SW 1271 (cell line): ENCODE measurements at places on chromosomes 13 and 19.

- DNase-seq, result no peak
Measured at GRCh38 chr13:79780240-79780639, 299.3 kb downstream of the NDFIP2 start.

DNA sequence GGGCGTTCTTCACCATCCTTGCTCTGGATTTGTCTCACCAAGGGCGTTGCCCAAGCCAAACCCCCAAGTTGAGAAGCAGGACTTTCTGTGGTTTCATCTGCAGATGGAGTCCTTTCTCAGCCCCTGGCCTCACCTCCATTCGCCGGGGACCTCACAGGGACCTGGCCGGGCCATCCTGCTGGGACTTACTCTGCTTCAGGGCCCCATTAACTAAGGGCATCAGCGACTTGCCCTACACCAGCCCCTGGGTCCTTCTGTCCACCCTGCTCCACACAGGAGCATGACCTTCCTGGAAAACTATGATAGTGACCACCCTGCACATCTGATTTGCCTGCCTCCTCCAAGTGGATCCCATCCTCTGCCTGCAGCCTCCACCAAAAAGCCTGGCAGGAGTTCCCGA lies 47.2 kb upstream of the SPACA7 start:
- no peak for DNase-seq

GRCh38 chr13:24361852-24362366 lies 52.5 kb downstream of the C1QTNF9 start:
- DNase-seq, result no peak

GRCh38 chr19:49469828-49470614 lies 4.0 kb upstream of the FLT3LG start:
- DNase-seq, result no peak

GRCh38 chr19:50837300-50837699 lies 3.9 kb upstream of the KLK15 start:
- no peak for DNase-seq

DNA sequence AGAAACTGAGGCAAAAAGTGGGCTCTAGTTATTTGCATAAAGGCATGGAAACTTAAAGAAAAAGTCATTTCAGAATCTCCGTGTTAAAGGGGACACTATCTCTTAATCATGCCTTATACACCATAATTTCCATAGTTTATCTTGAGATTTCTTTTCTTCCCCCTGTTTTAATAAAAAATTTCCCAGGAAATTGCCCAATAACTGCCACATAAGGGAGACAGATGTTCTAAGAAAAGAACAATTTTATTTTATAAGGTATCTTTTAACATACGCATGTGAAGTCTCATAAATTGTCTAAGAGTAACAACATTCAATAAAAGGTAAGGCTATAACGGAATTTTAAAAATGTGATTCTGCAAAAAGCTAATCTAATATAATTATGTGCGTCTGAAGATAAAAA lies 371.3 kb downstream of the IRS2 start:
- DNase-seq, result no peak

GRCh38 chr13:78241278-78241919 lies 322.8 kb upstream of the EDNRB start:
- peak; percentile 22 for DNase-seq

- DNase-seq, result no peak
Measured at GRCh38 chr19:5988517-5989387, 10.8 kb upstream of the RANBP3 start.

DNA sequence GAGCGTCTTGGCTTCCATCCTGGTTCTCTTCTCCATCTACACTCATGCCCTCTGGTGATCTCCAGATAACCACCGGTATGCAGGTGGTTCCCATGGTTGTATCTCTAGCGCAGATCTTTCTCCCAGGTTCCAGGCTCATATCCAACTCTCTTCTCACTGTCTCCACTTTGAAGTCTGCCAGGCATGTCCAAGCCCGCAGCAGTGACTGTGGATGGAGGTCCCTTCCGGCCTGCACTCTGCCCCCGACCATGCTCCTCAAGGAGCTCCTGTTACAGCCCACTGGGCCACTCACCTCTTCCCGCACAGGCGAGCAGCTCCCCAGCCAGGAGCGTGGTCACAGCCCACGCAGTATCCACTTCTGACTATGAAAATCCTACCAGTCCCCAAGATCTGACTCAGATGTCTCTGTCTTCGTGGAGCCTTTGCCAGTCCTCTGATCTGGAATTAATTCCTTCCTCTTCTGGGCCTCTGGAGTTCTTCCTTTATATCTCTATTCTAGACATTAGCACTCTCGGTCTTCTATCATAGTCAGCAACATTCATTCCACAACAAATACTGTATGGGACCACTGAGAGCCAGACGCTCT lies 100.2 kb downstream of the TEX26 start:
- DNase-seq, result no peak

- DNase-seq, result no peak
Measured at GRCh38 chr13:74258961-74259360, 124.8 kb upstream of the KLF12 start.

GRCh38 chr13:113155982-113156655 lies 2.3 kb upstream of the PROZ start:
- DNase-seq, result no peak

- no peak for DNase-seq
Measured at GRCh38 chr19:343451-343931, 1.1 kb downstream of the MIER2 start.

GRCh38 chr19:3691372-3691716 lies 8.9 kb downstream of the PIP5K1C start:
- DNase-seq, result no peak

- DNase-seq, result no peak
Measured at GRCh38 chr13:74132152-74132775, 1.9 kb downstream of the KLF12 start.

GRCh38 chr19:45528149-45528743 lies 21.0 kb downstream of the VASP start:
- DNase-seq, result no peak

GRCh38 chr19:16561382-16561781 lies 10.8 kb downstream of the SLC35E1 start:
- DNase-seq, result no peak

DNA sequence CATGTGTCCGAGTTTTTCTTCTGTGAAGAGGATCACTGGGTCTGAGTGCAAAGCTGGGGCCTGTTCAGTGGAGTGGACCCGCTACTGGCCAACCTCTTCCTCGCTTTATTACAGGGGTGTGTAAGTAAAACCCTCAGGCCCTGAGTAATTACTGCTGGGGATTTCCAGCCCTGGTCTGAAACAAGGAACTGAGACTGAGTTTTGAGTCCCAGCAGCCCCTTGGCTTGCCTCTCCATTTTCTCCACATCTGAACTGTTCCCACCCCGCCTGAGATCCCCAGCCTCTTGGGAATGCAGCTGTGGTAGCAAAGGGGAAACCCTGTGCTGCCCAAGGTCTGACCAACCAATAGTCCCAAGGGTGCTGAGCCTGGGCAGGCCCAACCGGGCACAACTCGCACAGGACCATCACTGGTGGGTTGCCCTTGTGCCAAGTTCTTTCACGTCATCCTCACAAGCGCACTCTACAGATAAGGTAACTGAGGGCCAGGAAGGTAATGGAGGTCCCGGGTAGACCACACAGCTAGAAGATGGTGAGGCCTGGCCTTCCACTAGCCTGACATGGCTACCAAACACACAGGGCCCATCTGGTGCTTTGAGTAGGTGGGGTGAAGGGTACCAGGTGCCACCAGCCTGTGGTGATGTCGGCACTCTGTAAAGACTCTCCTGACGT lies 13.7 kb upstream of the SLC35E1 start:
- no peak for DNase-seq

- no peak for DNase-seq
Measured at GRCh38 chr13:89199138-89199537, 1528.0 kb downstream of the SLITRK5 start.

DNA sequence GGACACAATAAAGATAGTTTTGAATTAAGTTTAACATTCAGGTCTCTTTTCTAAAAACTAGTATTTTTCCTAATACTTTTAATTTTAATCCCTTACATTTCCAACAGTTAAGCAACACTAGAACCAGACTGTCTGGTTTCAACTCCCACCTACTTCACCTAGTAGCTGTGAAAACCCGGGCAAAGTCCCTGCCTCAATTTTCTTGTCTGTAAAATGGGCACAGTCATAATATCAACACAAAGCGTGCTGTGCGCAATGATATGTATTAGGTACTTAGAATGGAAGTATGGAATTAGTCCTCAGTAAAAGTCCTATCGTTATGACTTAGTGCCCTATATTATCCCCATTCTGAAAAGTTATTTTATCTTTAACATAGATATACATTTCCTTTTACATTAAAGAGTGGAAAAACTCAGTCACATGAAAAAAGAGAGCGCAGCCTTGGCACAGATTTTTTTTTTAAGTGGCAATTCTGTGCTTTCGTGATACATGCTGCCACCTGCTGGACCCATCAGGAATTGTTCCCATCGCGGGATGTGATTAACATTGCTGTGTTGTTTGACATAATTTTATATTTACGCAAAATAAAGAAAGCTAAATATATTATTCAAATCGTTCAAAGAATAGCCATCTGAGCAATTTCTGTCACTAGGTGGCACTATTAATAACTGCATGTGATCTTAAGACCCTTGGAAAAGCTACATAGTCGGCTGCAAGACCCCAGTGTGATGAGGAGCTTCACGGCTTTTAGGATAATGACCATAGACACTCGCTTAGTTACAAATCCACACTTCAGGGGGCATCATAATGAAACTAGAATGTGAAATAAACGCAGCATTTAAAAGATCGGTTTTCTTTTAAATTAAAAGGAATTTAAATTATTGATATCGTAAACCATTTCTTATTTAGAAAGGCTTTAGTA lies 59.9 kb downstream of the LIG4 start:
- DNase-seq, result peak; percentile 0

DNA sequence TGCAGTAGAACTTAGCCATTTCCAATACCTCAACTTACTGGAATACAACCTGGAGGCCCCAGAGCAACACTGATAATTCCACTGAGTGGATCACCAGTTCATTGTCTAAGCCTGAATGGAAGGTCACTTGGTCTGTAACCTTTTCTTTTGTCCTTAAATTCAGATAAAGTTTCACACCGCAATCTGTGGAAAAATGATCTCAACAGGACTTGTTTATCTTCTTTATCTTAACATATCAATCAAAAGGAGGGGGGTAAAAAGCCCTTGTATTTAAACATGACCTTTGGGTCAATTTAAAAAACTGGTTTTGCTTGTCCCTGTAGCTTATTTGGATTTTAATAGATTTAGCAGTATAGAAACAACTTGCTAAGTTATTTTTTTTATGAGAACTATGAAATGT lies 21.6 kb downstream of the SAE1 start:
- no peak for DNase-seq

DNA sequence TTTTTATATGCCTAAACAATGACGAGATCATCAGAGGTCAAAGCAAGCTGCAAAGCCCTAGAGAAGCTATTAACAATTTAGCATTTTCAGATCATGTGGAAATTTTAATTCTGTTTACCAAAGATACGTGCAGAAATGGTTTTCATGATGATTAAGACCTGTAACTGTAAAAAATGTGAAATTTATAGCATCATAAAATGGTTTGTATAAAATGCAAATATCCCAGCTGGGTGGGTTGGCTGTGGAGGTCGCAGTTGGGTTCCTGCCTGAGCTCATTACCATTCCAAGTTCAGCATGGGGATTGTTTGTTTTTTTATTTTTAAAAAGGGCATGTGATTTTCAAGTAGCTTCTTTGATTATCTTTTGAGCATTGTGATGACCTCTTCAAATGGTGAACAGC lies 47.9 kb upstream of the SIAH3 start:
- no peak for DNase-seq

DNA sequence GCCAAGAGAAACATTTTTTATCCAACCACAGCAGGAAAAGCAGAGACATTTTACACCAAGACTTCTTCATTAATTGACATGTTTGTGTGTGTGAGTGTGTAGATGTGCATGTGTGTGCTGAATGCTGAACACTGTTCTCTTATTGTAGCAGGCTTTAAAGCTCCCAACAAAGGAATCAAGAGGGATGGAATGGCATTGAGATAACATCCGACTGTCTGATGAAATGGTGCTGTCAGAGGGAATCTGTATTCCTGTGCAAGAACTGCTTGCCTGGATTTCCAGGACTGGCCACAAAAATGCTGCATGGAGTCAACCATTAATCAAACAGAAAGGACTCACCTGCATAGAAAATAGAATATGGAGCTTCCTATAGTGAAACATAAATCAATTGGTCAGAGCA lies 354.0 kb downstream of the UQCRFS1 start:
- no peak for DNase-seq
